ENCODE measurements at places on chromosomes 5 and 9. TPM values are rescaled to one million over a fixed set of nuclear protein-coding genes. Genes with fewer than 3 reads are reported as not detected.

The RICTOR gene
- 48.1 TPM for total RNA-seq

The PPP3R2 gene
- total RNA-seq: not detected

The FOXD4L5 gene
- 0.27 TPM for total RNA-seq

The PLEKHG4B gene
- 0.10 TPM for total RNA-seq

The FGF1 gene
- not detected for total RNA-seq

The RHOBTB3 gene
- total RNA-seq: 1.4 TPM

The GDF9 gene
- 0.89 TPM for total RNA-seq

The GLIPR2 gene
- total RNA-seq: 53.9 TPM

The EGFLAM gene
- total RNA-seq: not detected

DNA sequence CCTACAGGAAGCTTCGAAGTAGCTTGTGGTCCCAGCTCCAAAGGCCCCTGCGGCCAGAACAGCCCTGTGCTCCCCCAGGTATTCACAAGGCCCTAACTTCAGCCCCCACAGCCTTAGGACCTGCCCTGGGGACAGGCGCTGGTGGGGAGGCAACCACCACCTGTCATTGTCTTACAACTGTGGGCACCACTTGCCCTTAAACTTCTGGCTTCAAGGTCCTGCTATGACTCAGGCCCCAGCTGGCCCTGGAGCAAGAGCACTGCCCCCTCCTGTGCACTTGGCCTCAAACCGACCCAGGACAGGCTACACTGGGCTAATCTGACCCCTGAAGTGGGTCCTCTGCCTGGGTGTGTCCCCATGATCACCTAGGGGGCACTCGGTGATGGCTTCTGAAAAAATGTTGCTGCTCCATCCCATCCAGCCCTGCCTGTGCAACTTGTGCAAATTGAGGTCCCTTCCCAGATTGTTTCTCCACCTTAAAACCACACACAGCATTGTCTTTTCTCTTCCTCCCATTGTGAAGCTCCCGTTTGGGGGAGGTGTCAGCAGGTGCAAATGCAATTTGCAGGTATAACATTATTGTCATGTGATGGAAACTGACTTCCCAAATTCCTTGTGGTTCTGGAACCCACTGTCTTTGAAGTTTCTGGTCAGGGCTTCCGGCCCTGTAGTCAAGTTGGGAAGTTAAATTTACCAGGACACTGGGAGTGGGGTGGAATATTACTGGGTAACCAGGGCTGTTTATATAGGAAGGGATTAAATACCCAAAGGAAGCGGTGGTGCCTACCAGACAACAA is 1.1 kb upstream of the PROB1 start:
- no peak for DNase-seq

GRCh38 chr9:103757062-103757461 is 337.0 kb upstream of the SMC2 start:
- DNase-seq: no peak

DNA sequence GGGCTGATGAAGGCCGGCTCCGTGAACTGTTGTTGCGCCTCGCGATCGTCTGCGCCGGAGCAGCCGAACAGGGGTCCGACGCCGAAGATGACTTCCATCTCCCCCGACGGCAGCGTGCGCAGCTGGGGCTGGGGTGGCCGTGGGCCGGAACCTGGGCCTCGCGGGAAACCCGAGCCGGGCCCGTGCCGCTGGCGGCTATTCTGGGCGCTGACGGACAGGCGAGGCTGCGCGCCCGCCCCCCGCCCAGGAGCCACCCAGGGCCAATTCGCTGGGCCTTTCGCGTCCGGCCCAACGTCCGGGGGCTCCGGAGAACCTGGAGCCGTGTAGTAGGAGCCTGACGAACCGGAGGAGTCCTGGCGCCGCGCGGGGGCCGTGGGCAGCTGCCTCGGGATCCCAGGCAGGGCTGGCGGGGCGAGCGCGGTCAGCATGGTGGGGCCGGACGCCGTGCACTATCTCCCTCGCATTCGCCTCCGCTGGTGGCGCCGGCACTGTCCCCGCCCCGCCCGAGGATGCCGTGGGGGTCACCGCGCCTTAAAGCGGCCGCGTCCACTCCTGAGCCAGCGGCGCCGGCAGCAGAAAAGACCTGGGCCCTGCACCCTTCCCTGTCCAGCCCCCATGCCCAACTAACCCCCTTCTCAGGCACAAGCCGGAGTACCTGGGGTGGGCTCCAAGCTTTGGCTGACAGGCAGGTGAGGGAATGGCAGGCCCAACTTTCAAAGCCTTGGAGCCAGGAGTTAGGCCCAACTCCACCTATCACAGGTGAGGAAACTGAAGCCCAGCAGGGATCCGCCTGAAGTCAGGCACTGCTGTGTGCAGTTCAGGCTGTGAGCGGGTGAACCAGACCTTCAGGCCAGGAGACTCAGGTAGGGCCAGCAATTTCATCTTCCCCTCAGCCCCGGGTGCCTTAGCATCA is at the start of gene PROB1:
Gene PROB1, minus strand, starts transcription at position 451 of the 913 bp plus-strand sequence. Its CDS starts 23 bp downstream, at position 428.
- DNase-seq: no peak

DNA sequence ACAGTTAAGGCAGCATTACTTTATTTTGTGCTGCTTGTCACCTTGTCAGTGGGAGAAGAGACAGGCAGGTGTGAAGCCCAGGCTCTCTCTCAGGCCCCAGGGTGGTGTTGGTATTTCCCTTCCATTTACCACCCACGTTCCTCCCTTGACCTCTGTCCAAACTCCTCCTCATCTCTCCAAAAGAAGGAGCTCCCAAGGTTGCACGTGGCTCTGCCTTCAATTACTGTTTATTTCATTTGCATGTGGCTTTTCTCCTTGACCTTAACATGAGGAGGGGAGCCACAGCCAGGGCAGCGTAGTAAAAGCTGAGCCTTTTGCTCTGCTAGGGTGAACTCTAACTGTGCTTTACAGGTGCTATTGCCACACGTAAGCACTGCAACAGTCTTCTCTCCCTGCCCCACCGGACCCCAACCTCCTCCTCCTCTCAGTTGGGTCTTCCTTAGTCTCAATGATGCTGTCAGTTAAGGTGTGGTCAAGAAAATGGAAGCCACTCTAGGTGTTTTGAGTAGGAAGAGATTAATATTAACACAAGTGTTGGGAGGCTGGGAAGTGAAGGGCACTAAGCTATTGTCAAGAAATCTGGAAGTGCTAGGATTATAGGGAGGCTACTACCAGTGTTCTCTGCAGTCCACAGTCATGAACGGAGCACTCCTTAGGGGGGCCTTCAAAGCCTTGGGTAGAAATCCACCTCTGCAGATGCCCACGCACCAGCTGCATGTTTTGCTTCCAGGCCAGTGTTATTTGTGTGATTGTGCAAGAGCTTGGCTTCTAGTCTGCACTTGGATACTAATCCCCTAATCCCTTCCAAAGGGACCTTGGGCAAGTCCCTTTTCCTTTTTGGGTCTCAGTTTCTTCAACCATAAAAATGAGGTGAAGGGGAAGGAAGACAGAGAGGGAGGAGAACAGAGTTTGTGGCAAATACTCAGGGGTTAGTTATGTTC is 3.9 kb upstream of the ALDH1B1 start:
- DNase-seq: no peak

DNA sequence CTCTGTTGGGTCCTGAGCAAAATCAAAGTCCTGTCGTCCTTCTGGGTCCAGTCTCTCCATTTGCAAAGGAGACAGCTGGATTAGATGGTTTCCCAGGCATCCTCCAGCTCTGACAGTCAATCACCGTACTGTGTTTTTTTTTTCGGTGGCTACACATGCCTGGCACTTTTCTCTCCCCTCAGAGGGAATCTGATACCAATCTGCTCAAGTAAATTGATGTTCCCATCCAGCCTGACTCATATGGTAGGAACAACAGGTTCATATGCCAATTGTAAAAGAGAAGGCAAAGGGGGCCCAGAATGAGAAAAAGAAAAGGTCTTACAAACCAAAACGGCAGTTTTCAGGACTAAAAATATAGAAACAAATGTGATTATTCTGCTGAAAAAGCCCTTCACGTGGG is 1.2 kb downstream of the FBXO10 start:
- DNase-seq: no peak

DNA sequence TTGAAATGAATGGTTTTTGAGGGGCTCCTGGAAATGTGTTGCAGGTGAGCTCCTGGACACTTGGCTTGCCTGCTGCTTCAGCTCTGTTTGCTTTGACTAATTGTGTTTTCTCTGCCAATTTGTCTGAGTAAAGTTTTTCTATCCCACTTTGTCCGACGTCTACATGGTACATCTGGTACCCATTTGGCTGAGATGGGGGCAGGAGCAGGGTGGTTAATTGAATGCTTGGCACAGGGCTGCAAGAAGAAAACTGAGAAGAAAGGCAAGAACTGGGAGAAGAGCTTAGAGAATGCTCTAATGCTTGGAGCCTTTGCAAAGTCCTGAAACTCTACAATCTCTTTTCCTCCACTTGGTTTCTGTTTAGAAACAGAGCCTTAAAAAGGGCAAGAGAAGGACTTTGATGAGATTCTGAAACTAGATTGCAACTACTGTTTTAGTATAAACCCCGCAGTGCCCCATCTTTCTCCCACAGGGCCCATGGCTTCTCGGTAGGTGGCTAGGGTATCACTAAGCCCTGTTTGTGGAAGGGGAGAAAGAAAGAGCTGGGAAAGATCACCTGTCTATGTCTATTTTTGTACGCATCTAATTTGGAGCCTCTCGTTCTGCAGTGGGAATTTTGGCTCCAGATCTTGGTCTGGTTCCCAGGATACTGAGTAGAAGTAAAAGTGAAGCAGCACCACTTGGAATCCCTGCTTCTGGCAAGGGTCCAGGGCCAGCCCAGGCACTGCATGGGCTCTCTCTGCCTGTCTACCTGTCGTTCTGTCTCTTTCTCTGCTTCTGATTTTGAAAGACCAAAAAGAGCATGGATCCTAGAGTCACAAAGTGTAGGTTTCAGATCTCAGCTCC is 214.4 kb downstream of the SEMA6A start:
- no peak for DNase-seq

GRCh38 chr9:108325406-108325805 is 530.4 kb downstream of the ACTL7B start:
- no peak for DNase-seq

DNA sequence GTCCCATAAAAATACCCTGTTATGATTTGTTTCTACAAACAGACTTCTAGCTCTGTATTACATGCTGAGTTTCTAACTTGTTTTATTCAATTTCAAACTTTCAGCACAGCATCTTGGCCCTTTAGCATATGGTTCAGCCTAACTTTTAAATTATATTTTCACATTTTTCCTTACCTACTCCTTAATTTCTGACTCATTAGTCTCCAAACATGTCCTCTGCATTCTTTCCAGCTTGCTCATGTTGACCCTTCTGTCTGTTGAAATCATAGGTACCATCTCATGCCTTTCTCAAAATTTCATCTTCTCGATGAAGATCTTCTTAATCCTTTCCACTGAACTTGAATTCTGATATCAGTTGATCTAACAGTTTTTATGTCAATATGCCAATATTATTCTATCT is 200.9 kb upstream of the RIOK2 start:
- no peak for DNase-seq

DNA sequence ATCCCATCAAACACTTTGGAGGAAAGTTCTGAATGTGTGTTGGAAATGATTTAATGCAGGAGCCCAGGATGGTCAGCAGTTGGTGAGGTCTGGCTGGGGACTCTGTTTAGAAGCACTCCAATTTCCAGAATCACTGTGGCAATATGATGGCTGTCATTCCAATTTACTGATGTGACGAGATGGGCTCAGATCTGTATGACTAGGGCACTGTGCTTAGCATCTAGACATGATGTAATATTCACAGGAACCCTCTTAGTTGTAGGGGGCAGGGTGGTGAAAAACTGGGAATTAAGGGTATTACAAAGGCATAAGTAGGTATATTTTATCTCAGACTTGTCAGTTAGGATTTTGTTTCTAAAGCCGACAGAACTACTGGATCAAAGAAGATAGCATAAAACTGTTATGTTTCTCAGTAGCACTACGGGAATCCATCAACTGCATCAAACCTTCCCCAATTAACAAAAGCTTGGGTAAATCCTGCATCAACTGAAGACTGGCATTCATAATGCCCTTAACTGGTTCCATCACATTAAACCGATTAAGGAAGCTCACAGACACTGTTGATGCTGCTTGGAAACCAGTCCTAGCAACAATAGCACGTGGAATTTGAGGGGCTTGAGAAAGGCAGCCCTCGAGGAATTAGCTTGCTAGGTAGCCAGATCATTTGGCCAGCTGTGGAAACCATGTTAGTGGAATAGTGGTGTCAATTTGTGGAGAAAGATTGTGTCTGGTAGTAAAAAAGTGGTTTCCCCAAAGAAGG is 86.1 kb downstream of the SV2C start:
- DNase-seq: no peak

GRCh38 chr9:117231012-117231411 is 183.8 kb downstream of the ASTN2 start:
- no peak for DNase-seq

DNA sequence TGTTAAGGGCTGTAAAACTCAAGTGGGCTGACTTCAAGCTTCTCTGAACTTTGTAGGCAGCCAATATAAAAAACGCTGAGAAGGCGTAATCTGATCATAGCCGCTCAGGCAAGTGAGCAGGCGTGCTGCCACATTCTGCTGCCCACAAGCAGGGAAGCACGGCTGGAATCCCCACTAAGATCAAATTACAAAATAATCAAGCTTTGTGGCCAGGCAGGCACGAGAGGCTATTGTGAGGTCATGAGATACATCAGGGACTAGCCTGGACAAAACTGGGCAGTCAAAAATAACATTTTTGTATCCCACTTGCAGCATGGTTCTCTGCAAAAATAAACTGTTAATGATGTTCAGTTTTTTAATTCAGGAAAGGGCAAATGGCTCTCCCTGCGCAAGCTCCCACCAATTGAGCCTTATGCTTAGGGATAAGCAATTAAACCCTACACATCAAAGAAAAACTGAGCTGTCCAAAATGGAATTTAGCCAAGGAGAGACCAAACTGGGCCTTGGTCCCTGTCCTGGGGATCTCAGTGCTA is 64.0 kb downstream of the POU5F2 start:
- no peak for DNase-seq

GRCh38 chr9:74973714-74974113 is 21.0 kb upstream of the C9orf40 start:
- DNase-seq: no peak

- no peak for DNase-seq
Observed at GRCh38 chr9:129422032-129422842, 198.7 kb downstream of the C9orf50 start.

DNA sequence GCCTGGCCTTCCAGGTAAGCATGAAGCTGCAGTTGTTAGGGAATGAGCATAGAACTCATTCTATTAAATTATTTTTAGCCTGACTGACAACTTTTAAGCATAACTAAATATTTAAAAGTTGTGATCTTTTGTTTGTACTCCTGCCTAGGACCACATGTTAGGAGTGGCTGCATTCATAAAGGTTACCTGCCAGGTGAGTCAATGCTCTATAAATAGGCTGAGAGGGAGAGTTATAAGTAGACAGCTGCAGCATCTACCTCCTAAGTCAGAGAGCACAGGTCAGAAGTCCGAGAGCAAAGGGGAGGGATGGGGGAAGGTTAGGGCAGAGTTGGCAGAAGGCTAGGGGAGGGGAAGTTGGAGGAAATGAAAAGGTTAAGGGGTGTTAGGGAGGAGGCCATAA is 292.4 kb upstream of the TLE4 start:
- no peak for DNase-seq

GRCh38 chr5:124745928-124746915 is at the start of gene ZNF608:
TSS of gene ZNF608 (minus strand) at chr5:124746639. CDS start at chr5:124744989, 1,650 bp downstream.
- no peak for DNase-seq
